Dorsolateral prefrontal cortex (tissue), 122 donors: ENCODE measurements at places on chromosomes 2 and 18.

DNA sequence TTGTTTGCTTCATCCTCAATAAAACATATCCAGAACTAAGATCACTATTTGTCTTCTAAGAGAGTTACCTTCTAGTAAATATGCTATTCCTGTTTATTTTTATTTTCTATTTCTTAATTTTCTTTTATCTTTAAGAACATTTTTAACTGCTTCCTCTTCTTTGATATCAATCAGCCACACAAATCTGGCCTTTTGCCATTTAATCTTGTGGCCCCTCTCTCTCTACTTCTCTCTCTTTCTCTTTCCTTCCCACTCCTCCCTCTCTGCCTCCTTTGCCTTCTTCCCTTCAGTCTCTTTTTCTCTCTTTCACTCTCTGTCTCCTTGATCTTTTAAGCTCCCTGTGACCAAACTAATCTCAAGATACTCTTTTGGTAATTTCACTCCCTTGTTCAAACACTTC lies 108.4 kb downstream of the GRB14 start:
- no peak for DNase-seq

DNA sequence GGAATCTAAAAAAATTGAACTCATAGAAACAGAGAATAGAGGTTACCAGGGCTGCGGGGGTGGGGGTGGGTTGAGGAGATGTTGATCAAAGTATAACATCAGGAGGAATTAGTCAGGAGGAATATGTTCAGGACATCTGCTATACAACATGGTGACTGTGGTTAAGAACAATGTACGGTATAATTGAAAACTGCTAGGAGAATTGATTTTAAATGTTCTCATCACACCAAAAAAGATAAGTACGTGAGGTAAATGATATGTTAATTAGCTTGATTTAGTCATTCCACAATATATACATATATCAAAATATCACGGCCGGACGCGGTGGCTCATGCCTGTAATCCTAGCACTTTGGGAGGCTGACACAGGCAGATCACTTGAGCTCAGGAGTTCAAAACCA lies 140.2 kb downstream of the MTCL1 start:
- DNase-seq: no peak

DNA sequence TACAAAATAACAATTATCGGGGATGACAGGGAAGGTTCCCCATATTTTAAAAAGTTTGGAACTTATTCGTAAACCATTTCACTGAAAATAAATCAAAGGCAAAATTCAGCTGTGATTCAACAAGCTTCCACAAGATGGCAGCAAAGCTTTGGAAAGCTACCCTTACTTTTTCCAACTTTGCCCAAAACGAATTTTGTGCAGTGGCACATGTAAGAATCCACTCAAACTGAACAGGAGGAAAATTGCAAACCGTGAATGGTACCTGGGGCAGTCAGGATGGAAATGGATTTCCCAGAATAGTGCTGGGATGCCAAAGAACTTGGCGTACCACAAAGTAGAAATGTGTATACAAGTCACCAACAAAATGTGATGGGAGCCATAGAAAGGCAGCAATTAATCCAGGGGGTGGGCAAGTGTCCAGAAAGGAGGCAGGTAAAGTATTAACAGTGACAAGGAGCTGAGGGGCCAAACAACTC lies 10.7 kb downstream of the RPL31 start:
- DNase-seq: no peak

- DNase-seq: no peak
Observed at GRCh38 chr2:157312866-157313486, 12.6 kb downstream of the ERMN start.

DNA sequence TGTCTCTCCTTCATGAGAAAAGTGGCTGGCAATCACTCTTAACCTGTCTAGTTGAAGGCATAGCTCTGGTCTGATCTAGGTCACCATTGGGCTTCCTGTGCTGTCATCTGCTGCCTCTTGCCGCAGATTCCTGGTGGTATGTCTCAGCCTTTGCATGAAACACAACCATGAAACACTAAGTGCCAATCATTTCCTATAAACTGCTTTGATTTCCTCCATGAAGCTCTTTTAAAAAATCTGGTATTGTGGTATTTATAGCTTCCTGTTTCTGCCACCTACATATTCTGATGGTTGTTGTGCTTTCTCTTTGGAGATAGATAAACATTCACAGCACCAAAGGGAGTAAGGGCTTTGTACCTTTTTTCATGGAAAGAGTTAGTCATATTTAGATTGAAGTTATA lies 120.0 kb upstream of the EPC2 start:
- DNase-seq: no peak

GRCh38 chr2:127464470-127465257 lies 46.4 kb downstream of the PROC start:
- DNase-seq: no peak

DNA sequence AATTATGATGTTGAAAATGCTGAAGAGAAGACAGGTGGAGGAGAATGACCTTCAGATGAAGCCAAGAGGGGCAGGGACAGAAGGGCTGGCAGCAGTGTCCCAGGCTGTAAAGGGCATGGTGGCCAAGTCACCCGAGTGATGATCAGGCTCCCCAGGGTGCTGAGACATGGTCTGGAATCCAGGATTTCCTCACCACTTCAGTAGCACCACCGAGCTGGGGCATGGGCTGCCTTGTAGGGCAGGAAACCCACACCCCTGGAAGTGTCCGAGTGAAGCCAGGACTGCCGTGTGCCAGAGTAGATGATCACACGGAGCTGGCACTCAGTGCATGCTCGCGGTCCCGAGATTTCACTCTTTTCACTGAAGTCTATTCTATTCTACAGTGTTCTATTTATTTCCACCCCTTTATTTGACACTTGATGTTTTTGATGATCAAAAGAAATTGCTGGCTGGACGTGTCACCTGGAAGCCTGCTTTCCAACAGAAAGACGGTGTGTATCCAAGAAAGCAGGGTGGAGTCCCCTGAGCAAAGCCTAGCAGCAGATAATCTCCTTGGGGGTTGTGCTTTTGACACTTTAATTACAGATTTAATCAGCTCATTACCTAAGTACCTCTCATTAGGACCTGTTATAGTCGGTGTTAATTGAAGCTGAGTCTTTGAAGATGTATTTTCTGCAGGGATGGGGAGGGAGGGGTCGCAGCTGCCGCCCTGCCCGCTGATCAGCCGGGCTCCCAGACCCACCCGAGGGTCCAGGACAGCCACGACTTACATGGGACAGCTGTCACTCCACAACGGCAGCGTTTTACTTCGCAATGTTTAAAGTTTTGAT lies 92.3 kb downstream of the SEPTIN10 start:
- no peak for DNase-seq

GRCh38 chr2:176285321-176285720 lies 16.1 kb downstream of the MTX2 start:
- no peak for DNase-seq

DNA sequence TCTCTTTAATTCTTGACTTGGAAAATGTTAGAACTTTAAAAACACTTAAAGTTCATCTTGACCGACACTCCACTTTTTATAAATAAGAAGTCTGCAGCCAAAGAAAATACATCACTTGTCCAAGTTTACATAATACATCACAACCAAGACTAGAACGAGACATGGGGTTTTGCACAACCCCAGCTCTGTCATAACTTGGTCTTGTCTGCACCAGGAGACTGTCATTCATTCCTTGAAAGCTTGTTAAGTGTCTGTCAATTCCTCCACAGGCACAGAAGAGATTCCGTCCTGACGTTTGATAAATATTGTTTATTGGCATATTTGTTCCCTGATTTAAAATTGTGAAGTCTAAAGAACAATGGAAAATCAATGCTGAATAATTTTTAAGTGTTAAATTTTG lies 139.5 kb upstream of the SETBP1 start:
- no peak for DNase-seq

GRCh38 chr2:201795607-201796477 lies 10.5 kb upstream of the CDK15 start:
- no peak for DNase-seq

DNA sequence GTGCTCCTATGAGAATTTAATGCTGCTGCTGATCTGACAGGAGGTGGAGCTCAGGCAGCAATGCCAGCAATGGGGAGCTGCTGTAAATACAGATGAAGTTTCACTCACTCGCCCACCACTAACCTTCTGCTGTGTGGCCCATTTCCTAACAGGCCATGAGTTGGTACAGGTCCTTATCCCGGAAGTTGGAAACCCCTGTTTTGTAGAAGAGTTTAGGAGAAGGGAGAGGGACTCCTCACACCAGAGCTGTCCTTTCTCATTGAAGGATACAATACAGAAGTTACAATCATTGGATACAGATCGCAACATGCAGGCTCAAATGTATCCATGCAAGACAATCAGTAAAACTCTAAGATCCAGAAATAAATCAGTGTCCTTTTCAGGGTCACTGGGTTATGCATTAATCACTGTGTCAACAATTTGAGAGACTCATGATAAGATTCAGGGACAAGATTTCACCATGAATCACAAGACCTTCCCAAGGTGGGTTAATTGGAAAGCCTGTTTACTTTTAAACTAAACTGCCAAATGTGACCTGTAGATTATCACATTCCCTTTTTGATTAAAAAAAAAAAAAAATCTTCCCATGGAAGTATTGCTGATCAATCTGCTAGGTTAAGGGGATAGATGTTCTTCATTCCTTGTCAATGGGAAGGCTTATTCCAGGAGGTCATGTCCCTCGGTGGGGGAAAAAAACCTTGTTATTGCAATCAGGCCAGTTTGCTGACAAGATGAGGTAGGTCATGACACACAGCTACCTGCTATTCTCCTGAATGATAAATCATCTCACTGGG lies 97.2 kb downstream of the SP100 start:
- DNase-seq: no peak

GRCh38 chr2:58862244-58862643 lies 621.1 kb upstream of the FANCL start:
- no peak for DNase-seq

DNA sequence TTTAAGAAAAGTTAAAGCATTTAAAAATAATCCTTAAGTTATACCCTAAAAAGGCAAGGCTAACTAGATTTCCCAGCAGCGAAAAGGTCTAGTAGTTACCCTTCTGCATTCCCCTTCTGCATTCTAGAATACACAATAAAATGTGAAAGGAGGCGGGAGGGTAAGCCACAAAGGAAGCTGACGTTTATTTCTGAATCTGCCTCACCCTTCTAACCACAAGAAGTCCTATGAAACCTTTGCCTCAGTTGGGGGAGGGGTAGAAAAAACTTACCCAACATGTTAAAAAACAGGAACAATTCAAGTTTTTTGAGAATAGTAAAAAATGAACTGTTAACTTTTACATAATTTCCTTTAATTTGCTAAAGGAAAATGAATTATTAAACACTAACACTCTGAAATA lies 11.3 kb downstream of the STK17B start:
- no peak for DNase-seq

GRCh38 chr18:45774065-45774521 lies 50.1 kb downstream of the SLC14A1 start:
- DNase-seq: no peak
